ENCODE measurements at places on chromosomes 11 and 22.

GRCh38 chr22:48001101-48001500 is 1238.7 kb downstream of the TBC1D22A start:
- no peak for DNase-seq

DNA sequence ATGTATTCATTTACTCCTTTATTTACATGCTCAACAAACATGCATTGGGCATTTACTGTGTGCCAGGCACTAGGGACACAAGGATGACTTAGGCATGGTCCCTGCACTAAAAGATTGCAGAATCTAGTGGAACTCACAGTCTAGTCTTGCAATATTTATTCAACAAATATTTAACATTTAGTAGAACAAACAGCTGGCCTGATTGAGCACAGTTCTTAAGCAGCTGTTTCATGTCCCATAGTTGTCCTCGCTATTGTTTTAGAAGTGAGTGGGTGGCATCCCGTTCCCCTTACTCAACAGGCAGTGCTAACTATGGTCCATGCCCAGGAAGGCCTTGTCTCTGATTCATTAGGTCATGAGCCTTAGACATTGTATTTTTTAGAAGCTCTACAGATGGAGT is 459.9 kb upstream of the CADM1 start:
- DNase-seq, result no peak

- DNase-seq, result no peak
Measured at GRCh38 chr22:48429446-48430020, 1398.1 kb downstream of the BRD1 start.

- no peak for DNase-seq
Measured at GRCh38 chr11:4008116-4008515, 86.5 kb upstream of the RRM1 start.

GRCh38 chr11:67468456-67468758 is 644 bp downstream of the TMEM134 start:
- no peak for DNase-seq

DNA sequence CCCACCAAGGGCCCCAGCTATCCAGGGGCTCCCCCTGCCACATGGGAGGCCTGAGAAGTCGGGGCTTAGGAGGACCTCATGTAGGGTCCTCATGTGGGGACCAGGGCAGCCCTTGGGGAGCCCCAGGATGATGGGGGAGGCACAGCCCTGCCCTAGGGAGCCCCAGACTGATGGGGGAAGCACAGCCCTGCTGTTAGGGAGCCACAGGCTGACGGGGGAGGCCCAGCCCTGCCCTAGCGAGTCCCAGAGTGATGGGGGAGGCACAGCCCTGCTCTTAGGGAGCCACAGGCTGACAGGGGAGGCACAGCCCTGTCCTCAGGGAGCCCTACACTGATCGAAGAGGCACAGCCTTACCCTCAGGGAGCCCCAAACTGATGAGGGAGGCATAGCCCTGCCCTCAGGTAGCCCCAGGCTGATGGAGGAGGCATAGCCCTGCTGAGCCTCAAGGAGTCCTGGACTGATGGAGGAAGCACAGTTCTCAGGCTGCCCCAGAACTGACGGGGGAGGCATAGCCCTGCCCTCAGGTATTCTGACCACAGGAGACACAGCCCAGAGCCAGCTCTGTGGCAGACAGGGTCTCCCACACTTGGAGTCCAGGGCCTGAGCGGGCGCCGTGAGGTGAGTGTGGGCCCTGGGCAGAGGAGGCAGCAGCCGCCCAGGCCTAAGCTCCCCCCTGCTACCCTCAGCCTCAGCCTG is 10.8 kb downstream of the PRR33 start:
- DNase-seq, result no peak

GRCh38 chr22:23769321-23769965 is 1.7 kb upstream of the CHCHD10 start:
- no peak for DNase-seq

- no peak for DNase-seq
Measured at GRCh38 chr11:102927624-102927990, 27.9 kb downstream of the MMP13 start.

GRCh38 chr11:14144934-14145333 is 182.4 kb downstream of the SPON1 start:
- no peak for DNase-seq

- DNase-seq, result peak; percentile 43
Measured at GRCh38 chr11:128291835-128292234, 295.5 kb downstream of the ETS1 start.

GRCh38 chr22:20741634-20742581 is 32.0 kb upstream of the SERPIND1 start:
- peak; percentile 25 for DNase-seq

- no peak for DNase-seq
Measured at GRCh38 chr22:48417225-48418070, 1410.2 kb downstream of the BRD1 start.

- DNase-seq, result no peak
Measured at GRCh38 chr11:43358279-43358800, 380 bp upstream of the TTC17 start.

Measured in stimulated activated CD4-positive, alpha-beta T cell treated with anti-CD3 and anti-CD28 coated beads, Interleukin-12 subunit alpha, Interleukin-12 subunit beta, amount 100 ng/mL, for 4 hours (primary cell).